ENCODE measurements at places on chromosomes 3 and 15.

- DNase-seq: peak; percentile 0
Observed at GRCh38 chr3:29440413-29441305, 159.8 kb downstream of the RBMS3 start.

DNA sequence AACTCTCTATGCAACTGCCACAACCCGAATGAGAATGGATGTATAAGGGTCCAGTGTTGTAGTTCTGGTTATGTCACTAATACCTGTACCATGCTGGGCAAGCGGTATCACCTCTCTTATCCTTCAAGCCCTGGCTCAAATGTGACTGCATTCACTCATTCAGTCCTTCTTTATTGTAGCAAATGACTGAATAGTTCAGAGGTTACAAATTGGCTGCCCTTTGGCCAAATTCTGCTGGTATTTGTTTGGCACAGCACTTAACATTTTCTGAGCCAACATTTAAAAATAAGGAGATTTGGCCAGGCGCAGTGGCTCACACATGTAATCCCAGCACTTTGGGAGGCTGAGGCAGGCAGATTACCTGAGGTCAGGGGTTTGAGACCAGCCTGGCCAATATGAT is 47.5 kb downstream of the DLEC1 start:
- no peak for DNase-seq

GRCh38 chr15:93307513-93307912 is 218.5 kb upstream of the RGMA start:
- no peak for DNase-seq

GRCh38 chr3:128588147-128588546 is 62.5 kb downstream of the RPN1 start:
- DNase-seq: peak; percentile 43

GRCh38 chr15:73851689-73852088 is 21.7 kb upstream of the TBC1D21 start:
- DNase-seq: peak; percentile 75

- no peak for DNase-seq
Observed at GRCh38 chr3:2578560-2578959, 479.9 kb downstream of the CNTN4 start.

GRCh38 chr3:177802151-177802900 is 605.0 kb upstream of the TBL1XR1 start:
- DNase-seq: no peak

DNA sequence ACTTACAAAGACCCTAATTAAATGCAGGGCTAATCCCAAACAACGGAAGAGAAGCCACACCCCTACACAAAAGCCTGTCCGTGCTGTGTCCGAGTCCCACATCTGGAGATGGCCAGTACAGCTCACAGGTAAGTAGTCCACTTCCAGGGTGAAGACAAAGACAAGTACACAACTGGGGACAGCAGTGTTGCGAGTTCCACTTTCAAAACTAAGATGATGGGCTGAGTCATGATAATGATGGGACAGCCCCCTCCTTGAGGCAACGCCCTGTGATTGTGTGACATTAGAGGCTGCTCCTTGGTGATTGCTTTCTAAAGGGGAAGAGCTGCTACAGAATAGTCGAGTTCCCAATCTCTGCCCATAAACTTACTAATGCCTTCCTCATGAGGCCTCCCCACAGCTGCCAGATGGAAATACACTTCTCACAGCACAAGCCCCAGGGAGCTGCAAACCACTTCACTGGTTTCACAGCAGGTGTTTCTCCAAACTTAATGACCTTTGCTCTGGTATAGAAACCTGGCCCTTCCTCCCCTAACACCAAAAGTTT is 27.6 kb downstream of the RFT1 start:
- DNase-seq: peak; percentile 93

DNA sequence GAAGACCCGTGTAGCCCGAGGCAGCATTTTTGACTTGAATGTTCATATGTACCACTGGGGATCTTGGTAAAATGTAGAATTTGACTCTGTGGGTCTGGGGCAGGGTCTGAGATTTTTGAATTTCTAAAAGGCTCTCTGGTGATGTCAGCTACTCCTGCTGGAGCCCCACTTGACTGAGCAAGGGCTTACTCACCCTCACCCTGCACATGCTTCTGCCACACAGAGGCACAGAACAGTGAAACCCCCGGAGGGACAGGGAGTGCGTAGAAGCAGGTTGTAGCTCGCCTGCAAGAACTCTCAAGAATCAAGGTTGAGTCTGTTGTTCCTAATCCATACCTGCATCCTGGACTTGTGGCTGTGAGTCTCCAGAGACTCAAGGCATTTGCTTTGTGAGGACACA is 41.1 kb downstream of the SLCO3A1 start:
- DNase-seq: peak; percentile 56

GRCh38 chr3:108022256-108023150 is 68.3 kb downstream of the CD47 start:
- DNase-seq: no peak

GRCh38 chr3:160765211-160765610 is 9.2 kb downstream of the PPM1L start:
- no peak for DNase-seq

- DNase-seq: no peak
Observed at GRCh38 chr3:47476644-47477199, 981 bp upstream of the SCAP start.

GRCh38 chr3:35986161-35986560 is 346.8 kb downstream of the ARPP21 start:
- DNase-seq: no peak

DNA sequence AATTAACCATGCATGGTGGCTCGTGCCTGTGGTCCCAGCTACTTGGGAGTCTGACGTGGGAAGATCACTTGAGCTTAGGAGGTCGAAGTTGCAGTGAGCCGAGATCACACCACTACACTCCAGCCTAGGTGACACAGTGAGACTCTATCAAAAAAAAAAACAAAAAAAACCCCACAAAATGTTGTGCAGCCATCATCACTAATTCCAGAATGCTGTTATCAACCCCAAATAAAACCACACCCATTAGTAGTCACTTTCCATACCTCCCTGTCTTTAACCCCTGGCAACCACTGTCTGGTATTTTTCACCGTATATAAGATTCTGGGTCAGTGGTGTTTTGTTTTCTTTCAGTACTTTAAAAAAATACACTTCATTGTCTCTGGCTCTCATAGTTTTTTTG is 16.6 kb downstream of the HMCES start:
- DNase-seq: no peak
